NCI-H1436 (cell line): ENCODE measurements at places on chromosomes 16 and 17.
A peak's percentile ranks its signal among the peaks of the same experiment; 100 is the strongest.

GRCh38 chr17:40110026-40110845, 9.8 kb upstream of the NR1D1 start:
- no peak for DNase-seq

GRCh38 chr17:83050651-83051395, 28.6 kb upstream of the METRNL start:
- DNase-seq, result peak; percentile 77

- no peak for DNase-seq
Observed at GRCh38 chr17:64498308-64499203, 1.7 kb upstream of the POLG2 start.

- DNase-seq, result no peak
Observed at GRCh38 chr16:81633680-81634379, 145.3 kb upstream of the PLCG2 start.

- DNase-seq, result no peak
Observed at GRCh38 chr17:77273397-77274085, 132.8 kb downstream of the SEC14L1 start.

GRCh38 chr16:83158320-83158957, 531.7 kb downstream of the CDH13 start:
- no peak for DNase-seq

- no peak for DNase-seq
Observed at GRCh38 chr16:69451166-69451565, 26.7 kb downstream of the CYB5B start.

- DNase-seq, result no peak
Observed at GRCh38 chr16:67825119-67825518, 17.0 kb upstream of the THAP11 start.

DNA sequence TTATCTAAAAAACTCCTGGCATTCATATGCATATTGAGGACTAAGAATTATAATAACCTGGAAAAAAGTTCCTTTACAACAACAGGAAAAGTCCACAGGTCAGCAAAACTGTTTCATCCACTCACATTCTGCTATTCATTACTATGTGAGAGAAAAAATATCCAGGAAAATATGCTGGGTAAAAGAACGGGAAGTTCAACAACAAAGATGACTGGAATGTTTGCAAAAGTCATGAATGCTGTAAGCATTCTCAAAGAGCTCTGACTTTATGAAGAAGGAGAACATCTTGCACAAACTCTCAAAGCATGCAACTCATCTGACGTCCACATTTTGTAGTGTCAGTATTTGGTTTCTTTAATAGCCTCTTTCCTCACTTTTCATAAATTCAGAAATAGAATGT, 56.9 kb upstream of the ALDH3A1 start:
- DNase-seq, result no peak

DNA sequence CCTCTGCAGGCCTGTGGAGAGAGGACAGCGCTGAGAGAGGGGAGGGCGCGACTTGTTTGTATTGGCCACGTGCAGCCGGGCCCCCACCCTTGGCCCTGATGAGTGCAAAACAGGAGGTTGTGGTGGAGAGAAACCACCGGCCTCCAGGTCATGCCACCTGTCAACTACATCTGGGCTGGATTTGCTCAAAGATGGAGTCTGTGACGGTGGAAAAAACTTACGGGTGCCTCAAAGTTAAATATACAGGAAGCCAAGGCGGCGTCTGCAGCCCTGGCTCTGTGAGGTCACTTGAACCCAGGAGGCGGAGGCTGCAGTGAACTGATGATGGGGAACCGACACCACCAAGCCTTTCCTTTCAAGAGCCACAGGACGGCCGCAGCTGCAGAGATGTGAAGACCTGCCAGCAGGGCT, 15.7 kb downstream of the C16orf74 start:
- DNase-seq, result no peak
